ENCODE measurements at places on chromosomes 2 and 18.

DNA sequence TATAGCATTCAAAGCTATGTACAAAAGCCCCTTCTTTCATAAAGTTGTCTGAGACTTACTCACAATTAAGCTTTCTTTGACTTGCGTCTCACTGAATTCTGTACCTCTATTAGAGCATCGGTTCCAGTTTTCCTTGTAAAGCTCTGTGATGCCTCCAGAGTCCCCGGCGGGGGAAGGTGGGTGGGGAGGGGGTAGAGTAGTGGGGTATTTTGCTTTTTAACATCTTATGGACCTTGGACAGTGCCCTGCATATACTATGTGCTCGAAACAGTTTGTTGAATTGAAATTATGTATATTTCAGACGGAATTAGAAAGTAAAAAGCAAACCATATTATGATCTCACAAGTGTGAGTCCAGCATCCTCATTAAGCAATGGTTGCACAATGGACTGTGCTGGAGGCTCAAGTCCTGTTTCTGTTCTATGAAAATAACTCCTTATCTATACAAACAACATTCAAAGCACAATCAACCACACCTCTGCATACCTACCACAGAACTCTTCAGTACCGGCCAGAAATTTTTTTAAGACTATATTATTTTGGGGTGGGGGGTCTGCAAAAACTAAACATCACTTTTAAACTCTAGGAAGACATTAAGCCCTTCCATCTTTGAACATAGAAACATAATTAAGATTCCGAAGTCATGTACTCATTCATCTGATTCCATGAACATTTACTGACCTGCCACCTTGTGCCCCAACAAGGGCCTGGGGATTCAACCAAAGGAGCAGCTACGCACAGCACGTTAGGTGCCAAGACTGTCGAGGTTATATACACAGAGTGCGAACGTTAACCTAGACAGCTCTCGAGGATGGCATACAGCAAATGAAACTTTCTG is 908 bp downstream of the STAT1 start:
- DNase-seq: peak; percentile 40

- DNase-seq: no peak
Observed at GRCh38 chr18:54263904-54264336, 5.4 kb upstream of the POLI start.

DNA sequence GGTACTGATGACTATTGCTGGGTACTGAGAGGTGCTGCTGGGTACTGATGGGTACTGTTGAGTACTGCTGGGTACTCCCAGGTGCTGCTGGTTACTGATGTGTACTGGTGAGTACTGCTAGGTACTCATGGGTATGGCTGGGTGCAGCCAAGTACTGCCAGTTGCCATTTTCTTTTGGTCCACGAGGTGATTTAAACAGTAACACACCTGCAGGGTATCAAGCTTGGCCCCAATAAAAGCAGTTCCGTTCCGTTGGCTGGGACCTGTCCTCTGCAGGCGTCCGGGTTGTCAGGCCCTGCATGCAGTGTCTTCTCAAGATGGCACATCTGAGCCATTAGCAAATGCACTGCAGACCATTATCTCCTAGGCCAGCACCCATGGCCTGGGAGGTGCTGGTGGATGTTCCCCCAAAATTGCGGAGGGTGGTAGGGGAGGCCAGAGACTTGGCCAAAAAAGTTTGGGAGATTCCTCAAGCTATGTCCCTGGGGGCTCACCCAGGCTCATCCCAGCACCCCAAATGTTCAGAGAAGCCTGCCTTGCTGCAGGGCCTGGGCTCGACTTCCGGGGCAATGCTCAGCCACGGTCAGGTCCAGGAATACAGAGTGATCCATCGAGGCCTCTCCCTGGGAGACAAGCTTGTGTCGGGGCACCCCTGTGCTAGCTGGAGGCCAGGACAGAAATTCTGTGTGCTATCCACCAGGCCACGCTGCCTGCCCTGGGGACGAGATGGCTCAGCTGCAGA is 165.2 kb downstream of the TWIST2 start:
- no peak for DNase-seq

GRCh38 chr2:24984912-24985311 is 13.2 kb upstream of the DNAJC27 start:
- peak; percentile 55 for DNase-seq

DNA sequence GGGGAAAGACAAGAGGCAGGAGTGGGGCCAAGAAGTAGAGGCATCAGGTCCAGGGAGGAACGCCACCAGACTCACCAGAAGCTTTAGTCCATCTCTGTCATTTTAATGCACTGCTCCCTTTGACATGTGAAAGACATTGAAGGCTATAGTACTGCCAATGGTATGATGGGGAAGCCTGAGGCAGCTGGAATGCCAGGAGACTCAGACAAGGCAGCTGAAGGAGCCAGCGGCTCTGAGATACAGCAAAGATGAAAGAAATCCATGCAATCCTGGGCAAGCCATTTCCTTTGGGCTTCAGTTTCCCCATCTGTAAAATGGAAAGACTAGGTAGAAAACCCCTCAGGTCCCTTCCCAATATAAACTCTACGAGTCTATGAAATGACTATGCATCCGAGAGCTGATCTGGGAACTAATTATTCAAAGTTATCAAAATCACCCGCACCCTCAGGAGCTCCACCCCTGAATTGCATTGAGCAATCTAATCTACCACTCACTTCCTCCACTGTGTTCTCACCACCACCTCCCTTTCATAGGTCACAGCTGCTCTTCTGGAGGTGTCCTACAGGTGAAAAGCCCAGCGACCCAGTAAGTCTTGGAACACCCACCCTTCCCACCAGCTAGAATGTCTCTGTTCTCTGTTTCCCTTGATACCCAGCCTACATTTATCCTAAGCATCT is 3.1 kb downstream of the CXCR2 start:
- DNase-seq: no peak

GRCh38 chr2:186319105-186319504 is 167.0 kb upstream of the ZC3H15 start:
- DNase-seq: no peak

GRCh38 chr18:28068207-28068606 is 108.7 kb downstream of the CDH2 start:
- DNase-seq: no peak

DNA sequence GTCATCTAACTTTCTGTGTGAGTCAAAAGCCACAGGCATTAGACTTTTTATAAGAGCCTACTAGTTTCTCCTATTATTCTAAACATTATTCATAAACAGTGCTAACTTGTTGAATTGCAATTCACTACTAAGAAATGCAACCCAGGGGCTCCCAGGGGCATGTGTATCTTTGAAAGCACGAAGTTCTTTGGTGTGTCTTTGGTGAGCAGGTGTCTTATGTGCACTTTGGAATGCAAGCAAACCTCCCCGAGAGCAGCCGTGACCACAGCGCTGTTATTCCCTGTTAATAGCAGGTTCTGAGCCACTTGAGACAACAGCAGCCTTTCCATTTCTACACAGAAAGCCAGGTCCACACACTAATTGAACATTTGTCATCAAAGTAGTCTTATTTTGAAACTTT is 123.5 kb downstream of the PRKRA start:
- peak; percentile 89 for DNase-seq

DNA sequence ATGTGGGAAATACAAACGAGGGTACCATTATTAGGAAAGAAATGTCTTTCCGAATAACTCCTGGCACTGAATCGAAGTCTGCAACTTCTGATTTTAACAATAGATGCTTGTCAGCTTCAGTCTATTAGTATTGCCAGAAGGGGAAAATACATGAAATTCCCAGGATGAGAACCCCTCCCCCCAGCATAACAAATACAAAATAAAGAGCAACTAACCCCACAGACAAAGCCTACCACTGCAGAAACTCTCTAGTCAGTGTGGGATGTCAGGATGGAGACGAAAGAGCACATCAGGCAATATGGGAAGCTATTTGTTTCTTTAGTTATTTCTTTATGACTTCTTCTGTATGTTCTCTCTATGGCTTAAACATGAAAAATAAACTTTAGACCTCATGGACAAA is 365.0 kb upstream of the CDH2 start:
- no peak for DNase-seq

DNA sequence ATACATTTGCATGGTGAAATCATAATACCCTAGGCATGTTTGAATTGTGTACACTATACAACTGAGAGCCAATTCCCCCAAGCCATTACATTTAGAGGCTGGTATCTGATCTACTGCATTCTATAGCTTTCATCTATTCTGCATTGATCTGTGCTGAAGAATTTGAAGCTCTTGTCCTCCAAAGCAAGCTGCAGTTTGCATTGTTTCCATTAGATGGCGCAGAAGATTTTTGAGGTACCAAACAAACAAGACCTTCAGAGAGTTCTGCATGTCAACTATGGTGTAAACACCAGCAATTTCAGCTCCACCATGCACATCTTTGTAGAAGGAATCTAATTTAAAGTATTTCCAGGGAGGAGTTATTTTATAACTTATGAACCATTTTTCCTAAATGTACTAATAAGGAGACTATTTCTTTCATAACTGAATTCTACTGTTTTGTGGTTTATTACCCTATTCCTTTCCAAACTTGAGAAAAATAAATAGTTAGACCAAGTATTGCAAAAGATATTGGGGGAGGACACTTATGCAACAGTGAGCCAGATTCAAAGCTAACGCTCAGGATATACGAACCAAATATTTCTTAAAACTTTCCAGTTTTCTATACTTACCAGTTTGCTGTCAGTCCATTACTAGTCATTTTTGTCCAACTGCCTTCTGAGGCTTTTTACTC is 761.8 kb upstream of the ACVR2A start:
- DNase-seq: no peak

- DNase-seq: no peak
Observed at GRCh38 chr18:50231621-50232020, 34.7 kb downstream of the CFAP53 start.

- DNase-seq: no peak
Observed at GRCh38 chr2:88818381-88818780, 126.9 kb downstream of the RPIA start.

GRCh38 chr2:113886479-113887008 is 3.3 kb upstream of the ACTR3 start:
- DNase-seq: no peak

DNA sequence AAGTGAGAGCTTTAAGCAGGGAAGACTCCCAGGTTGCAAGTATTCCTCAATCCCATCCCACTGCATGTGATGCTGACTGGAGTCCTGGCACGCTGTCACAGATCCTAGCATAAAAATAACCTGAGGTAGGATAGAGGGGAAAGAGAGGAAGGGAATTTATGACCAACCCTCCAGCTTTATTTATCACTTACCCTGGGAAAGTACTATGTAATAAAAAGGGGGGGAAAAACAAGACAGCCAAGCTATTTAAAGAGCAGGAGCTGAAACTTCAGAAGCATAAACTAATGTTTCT is 122.2 kb downstream of the SLC8A1 start:
- no peak for DNase-seq

GRCh38 chr2:122136056-122136455 is 380.6 kb downstream of the TSN start:
- DNase-seq: no peak

- no peak for DNase-seq
Observed at GRCh38 chr2:69580486-69580885, 63.1 kb downstream of the AAK1 start.

GRCh38 chr18:45621061-45621511 is 5.8 kb downstream of the SLC14A2 start:
- peak; percentile 9 for DNase-seq

GRCh38 chr2:231597014-231597611 is 4.4 kb downstream of the TEX44 start:
- DNase-seq: no peak

- no peak for DNase-seq
Observed at GRCh38 chr2:210633699-210634098, 77.3 kb downstream of the CPS1 start.

GRCh38 chr18:3255611-3256165 is 6.2 kb upstream of the MYL12B start:
- DNase-seq: no peak

DNA sequence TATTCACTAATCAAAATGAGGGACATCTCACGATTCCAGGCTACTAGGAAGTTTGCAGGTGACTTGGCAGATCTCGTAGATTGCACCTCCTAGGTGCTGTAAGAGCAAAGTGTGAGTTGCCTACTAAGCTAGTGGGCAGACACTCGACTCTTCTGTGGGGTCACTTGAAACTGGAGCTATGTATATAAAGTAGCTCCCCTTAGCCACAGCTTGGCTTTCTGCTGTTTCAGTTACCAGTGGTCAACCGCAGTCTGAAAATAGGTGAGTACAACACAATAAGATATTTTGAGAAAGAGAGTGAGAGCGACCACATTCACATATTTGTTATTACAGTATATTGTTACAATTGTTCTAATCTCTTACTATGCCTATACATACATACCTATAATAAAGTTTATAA is 23.3 kb downstream of the CTAGE1 start:
- no peak for DNase-seq

DNA sequence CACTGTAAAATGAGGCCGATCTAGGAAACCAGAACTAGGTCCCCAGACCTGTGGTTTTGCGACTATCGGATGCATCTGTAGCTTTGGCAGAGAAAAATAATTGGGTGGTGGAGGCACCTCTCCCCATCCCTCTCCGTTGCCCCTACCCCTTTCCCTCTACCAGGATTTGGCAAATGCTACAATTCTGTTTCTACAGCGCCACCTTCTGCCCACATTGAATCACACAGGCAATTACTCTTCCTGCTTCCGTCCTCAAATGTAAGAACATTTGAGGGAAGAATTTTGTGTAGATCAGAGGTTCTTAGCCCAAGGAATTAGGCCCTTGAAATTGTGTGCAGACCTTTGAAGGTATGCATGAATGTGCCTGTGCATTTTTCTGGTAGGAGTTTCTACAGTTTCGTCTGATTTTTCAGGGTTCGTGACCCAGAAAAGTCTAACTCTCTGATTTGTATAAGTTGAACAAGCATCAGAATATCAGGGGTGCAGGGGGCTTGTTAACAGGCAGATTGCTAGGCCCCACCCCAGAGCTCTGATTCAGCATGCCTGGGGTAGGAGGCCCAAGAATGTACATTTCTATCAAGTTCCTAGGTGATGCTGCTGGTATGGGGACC is 11.2 kb downstream of the ATP6V1B1 start:
- peak; percentile 21 for DNase-seq

DNA sequence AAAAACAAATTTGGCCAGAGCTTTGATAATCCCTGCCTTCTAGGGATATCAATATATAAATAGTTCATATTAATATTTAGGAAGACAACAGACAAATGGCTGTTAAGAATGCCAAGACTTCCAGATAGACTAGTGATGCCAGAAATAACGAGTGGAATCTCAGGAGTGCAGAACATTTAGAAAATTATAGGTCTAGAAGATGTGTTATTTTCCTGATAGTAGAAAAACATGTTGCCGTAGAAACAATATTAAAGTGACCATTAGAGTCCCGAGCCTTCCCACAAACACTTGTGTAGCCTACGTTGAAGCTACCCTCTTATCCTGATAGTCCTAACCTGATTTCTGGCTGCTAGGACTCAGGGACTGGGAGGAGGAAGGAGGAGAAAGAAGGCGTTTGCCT is 54.3 kb upstream of the ITGA6 start:
- no peak for DNase-seq

DNA sequence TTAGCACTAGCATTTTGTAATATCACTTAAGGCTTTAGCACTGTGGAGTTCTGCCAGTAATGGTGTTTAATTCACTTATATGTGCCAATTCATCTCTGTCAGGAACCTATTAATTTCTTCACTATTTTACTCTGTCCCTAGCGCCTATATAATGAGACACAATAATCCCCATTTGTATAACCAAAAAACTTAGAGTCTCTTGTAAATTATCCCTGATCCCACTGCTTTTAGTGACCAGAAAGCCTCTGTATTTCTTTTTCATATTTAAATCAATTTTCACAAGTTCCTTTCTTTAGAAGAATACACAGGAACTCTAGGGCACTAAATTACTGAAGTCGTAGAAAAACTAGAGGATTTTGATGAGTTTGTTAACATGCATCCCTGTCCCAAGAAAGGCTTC is 242.7 kb upstream of the NRP2 start:
- DNase-seq: no peak

Data from DMS79 (cell line).